ENCODE measurements at places on chromosomes 11 and 22.
A peak's percentile ranks its signal among the peaks of the same experiment; 100 is the strongest.

DNA sequence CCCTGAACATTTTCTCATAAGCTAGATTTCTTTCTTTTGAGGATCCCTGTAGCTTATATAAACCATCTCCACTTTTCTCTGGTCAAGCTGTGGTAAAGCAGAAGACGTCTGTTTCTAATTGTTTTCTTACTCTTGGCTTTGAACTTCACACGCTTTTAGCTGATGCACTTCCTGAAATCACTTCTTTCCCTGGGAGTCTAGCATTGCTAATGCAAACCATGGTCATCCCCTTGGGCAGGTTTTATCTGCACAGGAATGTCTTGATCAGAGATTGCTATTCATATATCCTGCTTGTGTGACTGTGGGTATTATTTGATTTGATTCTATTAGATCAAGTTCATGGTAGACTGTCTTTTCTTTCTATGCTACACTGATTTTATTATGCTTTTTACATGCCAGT lies 199.2 kb upstream of the POU2AF2 start:
- DNase-seq: no peak

- no peak for DNase-seq
These were observed 5.4 kb downstream of the TANGO2 start for GRCh38 chr22:20026204-20026908.

- DNase-seq: no peak
These were observed 20.8 kb downstream of the KCNE3 start for GRCh38 chr11:74446532-74446938.

DNA sequence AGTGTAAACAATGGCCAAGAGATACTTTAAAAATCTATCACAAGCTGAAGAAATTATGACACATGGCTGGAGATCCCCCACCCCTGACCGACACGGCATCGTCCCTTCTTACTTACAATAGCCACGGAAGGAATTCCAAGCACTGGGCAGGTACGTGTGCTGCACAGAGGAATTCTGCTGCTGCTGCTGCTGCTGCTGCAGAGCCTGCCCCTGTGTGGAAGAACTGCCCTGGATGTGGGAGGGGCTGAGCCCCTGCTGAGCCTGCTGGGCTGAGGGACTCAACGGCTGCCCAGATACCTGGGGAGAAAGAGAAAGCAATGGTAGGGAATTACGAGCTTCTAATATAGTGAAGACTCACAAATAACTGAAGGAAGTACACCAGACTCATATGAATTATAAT lies 15.0 kb upstream of the NFRKB start:
- DNase-seq: no peak

GRCh38 chr11:74978041-74978440 lies 10.7 kb upstream of the NEU3 start:
- no peak for DNase-seq

GRCh38 chr11:63080682-63081081 lies 63.3 kb downstream of the SLC22A24 start:
- DNase-seq: no peak

GRCh38 chr11:36010010-36010740 lies 66.3 kb downstream of the LDLRAD3 start:
- no peak for DNase-seq

GRCh38 chr11:38756537-38756936 lies 2158.5 kb upstream of the RAG2 start:
- DNase-seq: no peak

- DNase-seq: peak; percentile 83
These were observed 12.3 kb downstream of the APOL6 start for GRCh38 chr22:35660291-35661127.

DNA sequence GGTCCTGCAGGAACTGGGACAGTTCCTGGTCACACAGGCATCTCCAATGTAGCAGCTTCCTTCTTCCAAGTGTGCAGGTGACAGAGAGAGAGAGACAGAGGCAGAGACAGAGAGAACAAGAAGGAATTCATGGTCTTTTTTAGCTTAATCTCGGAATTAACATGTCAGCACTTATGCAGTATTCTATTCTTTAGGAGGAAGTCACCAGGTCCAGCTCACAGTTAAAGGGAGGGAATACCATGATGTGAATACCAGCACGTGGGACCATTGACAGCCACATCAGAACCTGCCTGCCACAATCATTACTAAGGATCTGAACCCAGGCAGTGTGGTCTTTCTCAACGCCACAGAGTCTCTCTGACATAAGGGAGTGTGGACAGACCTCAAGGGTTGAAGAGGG lies 341.6 kb downstream of the MN1 start:
- DNase-seq: no peak

GRCh38 chr11:126328938-126329643 lies 25.2 kb downstream of the DCPS start:
- DNase-seq: no peak

DNA sequence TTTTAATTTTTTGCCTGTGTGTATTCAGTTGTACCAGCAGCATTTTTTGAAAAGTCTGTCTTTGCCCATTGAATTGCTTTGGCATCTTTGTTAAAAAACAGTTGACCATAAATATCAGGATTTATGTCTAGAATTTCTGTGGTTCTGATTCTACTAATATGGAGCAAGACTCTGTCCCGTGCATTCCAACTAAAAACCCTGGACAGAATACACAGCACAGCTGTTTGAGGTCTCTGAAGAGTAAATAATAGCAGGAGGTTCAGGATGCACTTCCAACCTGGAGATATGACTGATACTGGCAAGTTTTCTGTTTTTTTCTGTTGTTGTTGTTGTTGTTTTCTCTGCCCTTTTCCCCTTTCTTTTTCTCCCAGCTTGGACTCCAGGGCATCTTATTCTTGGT lies 141.9 kb downstream of the TMEM135 start:
- no peak for DNase-seq

GRCh38 chr11:130148796-130149326 lies 10.7 kb upstream of the ST14 start:
- no peak for DNase-seq

DNA sequence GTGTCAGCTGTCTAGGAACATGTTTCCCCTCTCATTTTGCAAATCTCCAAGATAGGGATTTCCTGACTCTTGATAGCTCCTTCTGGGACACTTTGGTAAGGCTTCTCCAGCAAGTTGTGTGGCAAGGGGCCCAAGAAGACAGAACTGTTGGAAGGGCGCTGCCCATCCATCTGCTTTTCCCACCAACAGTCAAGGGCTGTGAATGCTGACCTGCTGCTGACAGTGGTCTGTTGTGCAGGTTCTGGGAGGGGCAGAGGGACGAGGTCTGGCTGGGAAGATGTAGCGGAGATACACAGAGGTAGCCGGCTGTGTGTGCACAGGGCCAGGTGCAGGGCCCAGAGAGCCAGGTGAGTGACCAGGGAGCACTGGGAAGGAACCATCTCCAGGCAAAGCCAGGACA lies 12.2 kb downstream of the BCR start:
- no peak for DNase-seq

DNA sequence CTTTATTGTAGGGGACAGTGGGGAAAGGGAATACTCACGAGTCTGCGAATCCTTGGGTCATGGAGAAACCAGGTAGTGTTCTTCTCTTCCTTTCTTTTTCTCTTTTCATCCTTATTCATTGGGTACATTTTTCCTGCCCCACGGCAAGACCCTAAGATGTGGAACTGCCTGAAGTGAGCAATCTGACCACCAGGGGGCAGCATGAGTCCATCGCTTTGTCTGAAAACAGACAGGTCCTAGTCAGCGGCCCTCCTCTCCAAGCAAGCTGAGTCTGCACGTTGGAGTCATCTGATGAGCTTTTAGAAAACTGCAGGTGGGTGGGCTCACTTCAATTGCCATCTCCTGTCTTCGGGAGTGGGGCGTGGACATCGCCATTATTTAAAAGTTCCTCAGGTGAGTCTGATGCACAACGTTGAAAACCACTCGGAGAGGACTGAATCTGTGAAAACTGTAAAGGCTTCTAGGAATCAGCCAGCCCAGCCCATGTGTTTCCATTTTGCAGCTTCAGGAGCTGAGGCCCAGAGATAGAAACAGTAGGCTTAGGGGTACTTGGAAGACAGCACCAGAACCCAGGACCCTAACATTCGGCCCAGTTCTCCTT lies 34.0 kb upstream of the FBXO3 start:
- DNase-seq: peak; percentile 77

- DNase-seq: no peak
These were observed 35.0 kb upstream of the HIPK3 start for GRCh38 chr11:33222052-33222750.

GRCh38 chr22:45769569-45770210 lies 98.1 kb downstream of the ATXN10 start:
- DNase-seq: no peak

DNA sequence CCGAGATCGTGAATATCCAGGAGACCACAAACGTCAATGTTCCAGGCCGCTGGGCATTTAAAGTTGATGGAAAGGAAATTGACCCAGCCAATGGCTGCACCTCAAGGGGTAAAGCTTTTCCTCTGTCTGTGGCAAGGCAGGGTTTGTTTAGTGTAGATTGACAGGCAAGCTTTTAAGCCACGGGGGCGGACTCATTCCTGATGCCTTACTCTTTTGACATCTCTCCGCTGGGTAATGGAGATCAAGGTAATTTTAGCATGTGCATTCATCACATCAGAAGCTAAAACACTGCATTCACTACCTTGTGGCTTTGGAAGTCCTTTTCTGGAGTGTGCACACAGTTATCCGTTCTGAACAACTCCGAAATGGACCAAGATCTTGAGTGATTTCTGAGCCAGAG lies 12.6 kb downstream of the TECTA start:
- no peak for DNase-seq

- DNase-seq: no peak
These were observed 12.1 kb upstream of the FCHSD2 start for GRCh38 chr11:73154178-73154577.

DNA sequence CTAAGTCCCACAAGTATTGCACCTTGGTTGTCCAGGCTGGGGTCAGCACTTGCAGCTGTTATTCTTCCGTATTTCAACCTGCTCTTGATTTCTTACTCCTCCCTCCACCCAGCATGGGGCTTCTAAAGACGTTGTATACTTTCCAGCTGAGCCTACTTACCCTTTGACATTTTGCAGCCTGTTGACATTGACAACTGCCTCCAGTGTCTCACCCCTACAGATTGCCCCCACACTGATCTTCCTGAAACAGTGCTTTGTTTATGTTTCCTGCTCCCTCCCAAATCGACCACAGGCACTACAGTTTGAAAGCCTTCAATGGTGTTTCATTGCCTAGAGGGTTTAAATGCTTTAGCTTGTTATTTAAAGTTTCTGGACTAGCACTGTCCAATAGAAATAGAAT lies 56.6 kb downstream of the FAM83F start:
- no peak for DNase-seq

GRCh38 chr11:36628765-36629244 lies 30.8 kb upstream of the RAG2 start:
- no peak for DNase-seq

GRCh38 chr11:16925561-16926065 lies 88.6 kb downstream of the PLEKHA7 start:
- DNase-seq: no peak

- no peak for DNase-seq
These were observed 4.0 kb downstream of the TCP11L1 start for GRCh38 chr11:33043221-33043830.

GRCh38 chr11:72635933-72636332 lies 38.3 kb downstream of the PDE2A start:
- no peak for DNase-seq

DNA sequence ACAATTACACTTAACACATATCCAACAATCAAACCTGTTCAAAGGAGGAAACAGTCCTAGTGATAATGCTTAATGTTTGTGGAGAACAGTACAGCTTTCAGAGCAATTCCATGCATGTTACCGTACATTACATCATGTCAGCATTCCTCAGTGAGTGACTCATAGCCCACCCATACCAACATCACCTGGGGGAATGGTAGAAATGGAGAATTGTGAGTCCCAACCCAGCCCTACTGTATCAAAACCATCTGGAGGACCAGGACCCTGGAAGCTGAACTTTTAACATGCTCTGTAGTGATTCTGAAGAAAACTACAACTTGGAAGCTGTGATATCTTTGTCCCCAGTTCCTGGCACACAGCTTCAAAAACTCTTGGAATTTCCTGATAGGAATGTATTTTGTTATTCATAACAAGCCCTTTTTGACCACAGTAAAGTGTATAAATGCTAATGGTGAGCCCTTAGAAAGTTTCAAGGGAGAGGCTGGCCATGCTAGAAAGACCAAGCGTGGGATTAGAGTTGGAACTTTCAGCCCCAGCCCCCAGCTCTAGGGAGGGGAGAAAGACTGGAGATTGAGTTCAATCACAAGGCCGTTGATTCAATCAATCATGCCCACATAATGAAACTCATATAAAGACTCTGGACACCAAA lies 301.1 kb downstream of the BUD13 start:
- DNase-seq: no peak

- no peak for DNase-seq
These were observed 1.7 kb downstream of the FGF3 start for GRCh38 chr11:69817265-69818230.

DNA sequence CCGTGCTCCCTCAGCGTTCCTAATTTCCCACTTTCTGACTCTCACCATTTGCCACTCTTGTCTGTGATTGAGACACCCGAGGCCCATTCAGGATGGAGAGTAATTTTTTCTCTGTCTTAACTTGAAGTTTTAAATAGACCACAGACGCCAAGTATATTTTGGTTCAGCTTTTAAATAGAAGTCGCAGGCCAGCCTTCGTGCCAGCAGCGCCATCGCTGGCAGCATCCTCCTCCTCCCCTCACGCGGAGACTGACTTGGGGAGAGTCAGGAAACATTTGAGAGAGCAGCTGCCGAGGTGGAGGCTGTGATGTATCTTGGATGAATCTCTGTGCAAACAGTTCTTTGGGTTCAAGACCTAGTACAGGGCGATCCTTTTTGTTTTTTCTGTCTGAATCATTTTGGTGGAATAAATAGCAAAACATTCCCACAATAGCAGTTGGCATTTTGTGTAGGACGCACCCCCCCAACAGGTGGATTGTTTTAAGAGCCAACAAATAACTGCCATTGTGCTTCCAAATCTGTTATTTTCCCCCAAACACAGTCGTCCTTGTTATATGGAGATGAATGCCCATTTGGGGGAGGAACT lies 889 bp upstream of the DMC1 start:
- peak; percentile 7 for DNase-seq

- no peak for DNase-seq
These were observed 62.4 kb downstream of the PARVG start for GRCh38 chr22:44242946-44243724.

DNA sequence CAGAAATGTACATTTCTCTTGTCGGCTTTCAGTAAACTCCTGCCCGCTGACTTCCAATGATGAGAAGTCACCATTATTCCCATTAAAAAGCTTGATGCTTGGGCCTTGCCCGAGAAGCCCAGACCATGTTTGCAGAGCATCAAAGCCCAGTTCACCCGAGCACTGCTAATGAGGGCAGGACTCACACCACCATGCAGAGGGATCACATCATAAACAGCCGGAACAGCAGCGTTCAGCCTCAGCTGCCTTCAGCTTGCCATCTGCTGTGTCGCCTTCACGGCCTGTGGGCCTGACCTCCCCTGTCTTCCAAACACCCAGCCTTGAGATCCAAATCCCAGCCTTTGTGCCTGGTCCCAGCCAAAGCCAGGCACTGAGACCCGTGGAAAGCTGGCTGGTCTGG lies 105.4 kb upstream of the CSNK2A3 start:
- DNase-seq: no peak

- DNase-seq: no peak
These were observed at the start of gene CRYAB for GRCh38 chr11:111911563-111912401. Gene CRYAB, minus strand, starts transcription at chr11:111911770. Its CDS starts 46 bp downstream, at chr11:111911724.

GRCh38 chr11:18522388-18522787 lies 4.4 kb downstream of the TSG101 start:
- DNase-seq: no peak

- DNase-seq: no peak
These were observed 25.7 kb downstream of the AMOTL1 start for GRCh38 chr11:94793822-94794221.

GRCh38 chr11:114063149-114063828 lies 3.8 kb downstream of the ZBTB16 start:
- no peak for DNase-seq

GRCh38 chr22:23470811-23471389 lies 109.2 kb downstream of the IGLL1 start:
- DNase-seq: no peak

Measured in CD8-positive, alpha-beta memory T cell (primary cell).